Spleen (tissue), 13 donors: ENCODE measurements at places on chromosomes 2 and 18. TPM values are rescaled to one million over a fixed set of nuclear protein-coding genes. Genes with fewer than 3 reads are reported as not detected.
A peak's percentile ranks its signal among the peaks of the same experiment; 100 is the strongest.

DNA sequence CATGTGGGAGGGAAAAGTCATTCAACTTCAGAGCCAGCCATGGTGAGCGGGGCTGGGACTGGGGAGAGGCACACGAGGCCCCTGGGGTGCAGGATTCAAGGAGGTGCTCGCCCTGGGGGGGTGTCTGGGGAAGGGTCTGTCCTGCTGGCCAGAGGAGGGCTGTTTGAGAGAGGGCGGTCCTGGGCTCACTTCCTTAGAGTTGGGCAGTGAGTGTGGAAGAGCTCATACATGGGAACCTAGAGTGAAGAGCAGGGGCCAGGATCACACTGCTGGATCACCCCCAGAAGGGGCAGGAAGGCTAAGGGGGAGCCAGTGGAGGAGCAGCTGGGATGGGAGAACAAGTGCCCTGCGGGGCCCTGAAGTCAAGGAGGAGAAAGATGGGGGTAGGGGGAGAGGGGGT, 6.5 kb downstream of the SH3BP4 start:
- peaks cover 8% of the 10 kb centered on the region for H3K4me1 ChIP-seq
- no peaks in the 10 kb centered on the region for H3K36me3 ChIP-seq
- H3K27me3 ChIP-seq, result peaks cover 4% of the 10 kb centered on the region
- no peak overlapping the region for H3K4me3 ChIP-seq

FIGLA gene
- total RNA-seq, result not detected

- DNase-seq, result peak; percentile 66
- no peaks in the 10 kb centered on the region for H3K27me3 ChIP-seq
- no peaks in the 10 kb centered on the region for H3K4me1 ChIP-seq
- H3K27ac ChIP-seq, result no peak overlapping the region
- H3K36me3 ChIP-seq, result no peaks in the 10 kb centered on the region
Measured at GRCh38 chr2:120432976-120433815, 87.3 kb downstream of the INHBB start.

ASXL3 gene
- 0.29 TPM for total RNA-seq

DNA sequence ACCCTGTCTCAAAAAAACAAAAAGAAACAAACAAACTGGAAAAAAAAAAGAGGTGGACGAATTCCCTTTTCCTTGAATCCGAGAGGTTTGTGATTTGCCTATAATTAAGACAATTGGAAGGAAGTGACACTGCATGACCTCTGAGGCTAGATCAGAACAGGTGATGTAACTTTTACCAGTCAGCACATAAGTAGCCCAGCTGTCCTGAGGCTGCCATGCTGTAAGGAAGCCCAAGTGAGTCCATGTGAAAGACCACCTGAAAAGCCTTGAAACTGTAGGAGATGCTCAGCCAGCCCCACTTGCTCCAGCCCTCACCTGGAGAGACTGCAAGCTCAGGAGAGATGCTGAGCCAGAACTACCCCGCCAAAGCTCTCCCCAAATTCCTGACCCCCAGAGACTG, 166.8 kb downstream of the TGIF1 start:
- H3K27me3 ChIP-seq, result no peaks in the 10 kb centered on the region
- H3K4me3 ChIP-seq, result no peak overlapping the region
- no peak overlapping the region for H3K27ac ChIP-seq

DNA sequence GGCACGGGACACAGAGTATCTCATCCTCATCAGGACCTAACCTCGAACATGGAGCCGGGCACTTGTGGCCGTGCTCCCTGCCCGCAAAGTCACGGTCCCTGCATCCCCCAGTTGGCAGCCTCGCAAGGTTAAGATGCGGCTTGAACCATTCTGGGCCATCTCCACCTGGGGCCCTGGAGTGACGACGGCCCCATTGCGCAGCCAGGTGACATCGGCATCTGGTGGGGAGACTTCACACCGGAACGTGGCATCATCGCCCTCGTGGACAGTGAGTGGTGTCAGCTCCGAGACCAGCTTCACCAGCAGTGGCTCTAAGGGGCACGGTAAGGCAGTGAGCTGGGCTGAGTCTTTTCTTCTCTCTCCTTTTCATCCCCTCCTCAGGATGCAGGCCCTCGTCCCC, 12.6 kb downstream of the TMEM198 start:
- DNase-seq, result peak; percentile 73
- no peaks in the 10 kb centered on the region for H3K36me3 ChIP-seq
- H3K27me3 ChIP-seq, result no peaks in the 10 kb centered on the region
- H3K4me3 ChIP-seq, result no peak overlapping the region
- H3K27ac ChIP-seq, result no peak overlapping the region

DNA sequence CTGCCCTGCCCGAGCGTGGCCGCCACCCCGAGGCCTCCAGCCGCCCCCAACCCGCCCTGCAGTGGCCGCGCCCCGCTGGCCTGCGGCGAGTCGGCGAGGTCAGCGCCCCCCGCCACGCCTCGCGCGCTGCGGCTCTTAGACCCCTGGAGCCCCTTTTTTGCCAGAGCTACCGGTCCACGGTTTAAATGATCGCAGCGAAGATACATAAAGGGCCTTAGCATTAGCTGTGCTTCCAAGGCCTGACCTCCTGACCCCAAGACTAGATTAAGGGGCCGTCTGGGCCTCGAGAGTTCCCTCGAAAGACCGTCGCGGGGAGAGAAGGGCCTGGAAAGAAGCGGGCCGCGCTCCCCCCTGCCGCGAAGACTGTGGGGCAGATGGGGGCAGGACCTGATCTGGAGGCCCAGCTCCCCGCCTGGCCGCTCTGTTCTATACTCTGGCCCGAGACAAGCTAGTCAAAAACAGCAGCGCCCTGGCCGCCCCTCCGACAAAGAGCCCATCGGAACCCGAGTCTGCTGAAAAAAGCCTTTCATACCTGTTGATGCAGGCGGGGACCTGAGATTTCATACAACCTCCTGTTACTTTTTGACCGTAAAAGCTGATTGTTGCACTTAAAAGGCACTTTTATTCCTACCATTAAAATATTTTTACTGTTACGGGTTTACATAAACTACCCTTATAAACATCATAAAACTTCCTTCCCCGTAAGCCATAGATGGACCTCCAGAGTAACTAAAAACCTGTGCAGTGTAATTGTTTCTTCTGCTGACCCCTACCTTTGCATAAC, 68.7 kb upstream of the PSMD14 start:
- DNase-seq, result peak; percentile 71
- peak overlapping the region; percentile 53 for H3K27ac ChIP-seq
- no peaks in the 10 kb centered on the region for H3K27me3 ChIP-seq

DNA sequence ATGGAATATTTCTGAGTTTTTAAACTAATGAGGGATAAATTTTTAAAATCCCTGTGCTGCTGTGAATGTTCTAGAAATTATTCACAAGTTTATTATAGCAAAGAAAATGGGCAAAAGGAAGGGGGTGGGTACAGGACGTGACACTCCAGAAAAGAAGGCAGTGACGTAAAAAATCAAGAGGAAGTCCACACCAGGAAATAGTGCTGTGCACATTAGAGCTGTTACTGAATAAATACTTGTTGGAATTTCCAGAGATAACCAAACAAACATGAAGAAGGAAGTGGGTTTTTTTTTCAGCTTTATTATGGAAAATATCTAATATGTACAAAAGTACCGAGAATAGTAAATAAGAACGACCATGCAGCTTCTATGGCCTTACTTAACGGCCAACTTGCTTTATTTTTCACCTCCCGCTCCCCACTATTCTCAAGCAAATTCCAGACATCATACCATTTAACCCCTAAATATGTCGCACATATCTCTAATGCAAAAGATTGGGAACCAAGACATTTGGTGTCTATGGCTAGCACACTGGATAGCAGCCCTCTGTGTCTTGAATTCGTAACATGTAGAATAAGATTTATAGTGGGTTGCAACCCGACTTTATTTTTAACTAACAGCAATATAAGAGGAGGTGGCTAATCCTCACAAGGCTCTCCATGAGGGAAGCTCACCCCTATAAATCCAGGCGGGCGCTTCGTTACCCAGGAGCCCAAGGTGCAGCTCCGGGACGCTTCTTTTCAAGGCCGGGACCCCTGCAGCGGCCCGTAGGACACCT, 580 bp upstream of the NDUFV2 start:
- no peaks in the 10 kb centered on the region for H3K27me3 ChIP-seq
- peaks cover 48% of the 10 kb centered on the region for H3K4me1 ChIP-seq
- H3K4me3 ChIP-seq, result peak overlapping the region; percentile 77
- no peaks in the 10 kb centered on the region for H3K36me3 ChIP-seq

POTEC gene
- total RNA-seq, result not detected

DNA sequence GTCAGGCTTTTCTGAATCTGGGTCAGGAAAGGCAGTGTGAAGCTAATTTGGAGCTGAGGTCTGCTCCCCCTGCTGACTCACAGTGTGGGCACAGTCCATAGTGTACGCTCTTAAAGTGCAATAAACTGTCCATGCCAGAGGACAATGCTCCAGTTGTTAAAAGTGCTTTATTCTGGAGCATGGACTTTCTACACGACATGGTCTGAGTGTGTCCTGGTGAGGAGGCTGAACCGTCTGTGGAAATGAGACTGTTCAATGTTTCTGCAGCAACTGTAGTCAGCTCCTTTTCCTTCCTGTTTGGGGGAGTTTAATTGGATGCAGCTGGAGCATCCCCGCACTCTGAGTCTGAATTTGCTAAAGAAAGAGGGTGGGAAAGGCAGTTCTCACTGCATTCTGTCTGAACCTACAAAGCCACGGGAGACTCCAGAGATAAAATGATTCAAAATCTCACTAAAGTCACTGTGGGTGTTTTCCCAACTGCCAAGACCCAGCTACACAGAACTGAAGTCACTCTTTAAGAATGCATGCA, 110.2 kb upstream of the TRIB2 start:
- H3K27me3 ChIP-seq, result no peaks in the 10 kb centered on the region
- H3K4me1 ChIP-seq, result no peaks in the 10 kb centered on the region
- no peak for DNase-seq

DNA sequence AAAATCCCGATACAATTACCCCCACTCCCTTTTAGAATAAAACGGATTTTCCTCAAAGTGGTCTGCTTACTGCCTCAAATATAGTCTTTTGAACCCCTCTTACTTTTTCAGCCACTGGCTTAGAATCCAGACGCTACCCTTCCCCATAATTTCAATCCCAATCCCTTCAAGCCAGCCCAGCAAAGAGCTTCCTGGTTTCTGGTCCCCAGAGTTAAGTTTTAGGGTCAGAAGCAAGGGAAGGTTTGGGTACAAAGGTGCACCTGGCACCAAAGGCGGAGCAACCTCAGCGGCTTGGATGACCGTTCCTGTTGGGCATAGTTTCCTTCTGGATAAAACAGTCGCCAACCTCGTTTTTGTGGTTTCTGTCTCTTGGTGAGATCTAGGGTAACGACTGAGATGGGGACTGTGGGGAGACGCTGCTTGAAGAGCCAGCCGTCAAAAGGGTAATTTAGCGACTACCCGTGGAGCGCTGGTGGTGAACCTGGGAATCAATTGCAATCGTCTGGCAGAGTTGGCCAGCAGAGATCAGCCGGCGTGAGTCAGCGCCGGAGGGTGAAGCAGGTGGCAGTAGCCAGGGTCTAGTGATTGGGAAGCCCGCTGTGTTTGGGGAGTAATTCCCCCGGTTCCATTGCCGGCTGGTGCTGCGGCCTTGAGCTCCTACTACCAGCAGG, 1.6 kb downstream of the FEV start:
- H3K4me1 ChIP-seq, result peaks cover 51% of the 10 kb centered on the region
- peak overlapping the region; percentile 37 for H3K4me3 ChIP-seq
- H3K27ac ChIP-seq, result no peak overlapping the region
- peaks cover 99% of the 10 kb centered on the region for H3K27me3 ChIP-seq

GRCh38 chr2:26527726-26528585, 50.0 kb upstream of the OTOF start:
- no peaks in the 10 kb centered on the region for H3K4me1 ChIP-seq
- DNase-seq, result peak; percentile 64
- H3K27me3 ChIP-seq, result no peaks in the 10 kb centered on the region
- H3K4me3 ChIP-seq, result no peak overlapping the region
- no peak overlapping the region for H3K27ac ChIP-seq
- H3K36me3 ChIP-seq, result no peaks in the 10 kb centered on the region

UGT1A10 gene
- not detected for total RNA-seq

CRYGD gene
- total RNA-seq, result not detected

DNA sequence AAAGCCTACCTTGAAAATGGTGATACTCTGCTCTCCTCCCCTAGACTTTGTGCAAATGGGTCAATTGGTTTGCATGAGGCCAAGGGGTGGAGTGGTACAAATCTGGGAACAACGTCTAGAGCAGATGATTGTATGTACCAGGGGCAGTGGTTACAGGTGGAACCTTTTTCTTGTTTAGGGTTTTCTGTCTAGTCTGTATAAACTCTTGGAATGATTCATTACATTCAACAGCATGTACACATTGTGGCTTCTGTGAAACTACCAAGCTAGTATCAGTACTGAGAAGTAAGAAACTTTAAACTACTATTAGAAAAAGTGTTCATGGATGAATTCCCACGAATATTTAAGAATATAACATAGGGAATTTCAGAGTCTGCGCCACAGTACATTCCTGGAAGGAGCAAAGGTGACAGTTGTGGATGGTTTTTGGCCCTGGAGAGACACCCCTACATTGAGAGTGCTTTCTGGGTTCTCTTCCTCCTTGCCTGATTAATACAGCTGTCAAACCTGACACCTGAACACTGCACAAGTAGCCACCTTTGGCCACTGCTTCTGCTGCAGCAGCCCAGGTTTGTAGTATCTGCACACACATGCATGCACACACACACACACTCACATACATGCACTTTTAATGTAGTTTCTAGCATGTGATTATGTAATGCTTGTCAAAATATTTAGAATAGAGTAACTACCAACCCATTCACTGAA, 30.0 kb downstream of the CFAP221 start:
- no peaks in the 10 kb centered on the region for H3K4me1 ChIP-seq
- H3K36me3 ChIP-seq, result no peaks in the 10 kb centered on the region
- no peak overlapping the region for H3K4me3 ChIP-seq
- no peaks in the 10 kb centered on the region for H3K27me3 ChIP-seq
- no peak for DNase-seq

DNA sequence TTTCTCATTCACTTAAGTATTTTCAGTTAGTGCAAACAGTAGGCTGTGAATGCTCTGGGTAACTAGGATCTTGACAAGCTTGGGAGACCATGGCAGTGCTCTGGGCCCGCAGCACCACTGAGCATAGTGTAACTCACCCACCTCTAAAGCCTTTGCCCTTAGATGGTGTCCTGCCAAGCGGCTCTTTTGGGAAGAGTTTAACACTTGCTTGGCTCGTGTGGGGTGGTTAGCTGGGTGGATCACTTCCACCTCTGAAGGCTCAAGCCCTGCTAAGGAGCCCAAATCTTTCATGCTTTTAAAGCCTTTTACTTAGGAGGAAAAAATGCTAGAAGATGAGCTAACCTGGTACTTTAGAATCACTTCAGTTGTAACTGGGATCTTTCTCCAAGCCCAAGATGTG, 33.9 kb downstream of the PTPN18 start:
- no peak for DNase-seq
- peaks cover 22% of the 10 kb centered on the region for H3K4me1 ChIP-seq
- H3K27me3 ChIP-seq, result no peaks in the 10 kb centered on the region
- peak overlapping the region; percentile 94 for H3K27ac ChIP-seq
- no peak overlapping the region for H3K4me3 ChIP-seq

GRCh38 chr2:222076973-222077690, 221.7 kb downstream of the PAX3 start:
- peaks cover 9% of the 10 kb centered on the region for H3K27me3 ChIP-seq
- no peak overlapping the region for H3K4me3 ChIP-seq
- H3K27ac ChIP-seq, result no peak overlapping the region
- no peak for DNase-seq
- no peaks in the 10 kb centered on the region for H3K36me3 ChIP-seq

SKOR2 gene
- not detected for total RNA-seq

C2orf78 gene
- not detected for total RNA-seq

GRCh38 chr18:48404716-48405507, 4.3 kb downstream of the ZBTB7C start:
- no peak for DNase-seq
- peaks cover 69% of the 10 kb centered on the region for H3K4me1 ChIP-seq
- no peaks in the 10 kb centered on the region for H3K36me3 ChIP-seq
- H3K27ac ChIP-seq, result peak overlapping the region; percentile 16

GRCh38 chr18:10387399-10387798, 67.0 kb upstream of the APCDD1 start:
- no peak overlapping the region for H3K27ac ChIP-seq
- H3K4me1 ChIP-seq, result no peaks in the 10 kb centered on the region
- no peak for DNase-seq
